Activated T-helper 1 cell treated with Interleukin-2 at 50 U/mL for 16 hours (primary cell): ENCODE measurements at places on chromosomes 4 and X.

GRCh38 chr4:1130316-1131186, 17.2 kb upstream of the RNF212 start:
- DNase-seq: peak; percentile 56

DNA sequence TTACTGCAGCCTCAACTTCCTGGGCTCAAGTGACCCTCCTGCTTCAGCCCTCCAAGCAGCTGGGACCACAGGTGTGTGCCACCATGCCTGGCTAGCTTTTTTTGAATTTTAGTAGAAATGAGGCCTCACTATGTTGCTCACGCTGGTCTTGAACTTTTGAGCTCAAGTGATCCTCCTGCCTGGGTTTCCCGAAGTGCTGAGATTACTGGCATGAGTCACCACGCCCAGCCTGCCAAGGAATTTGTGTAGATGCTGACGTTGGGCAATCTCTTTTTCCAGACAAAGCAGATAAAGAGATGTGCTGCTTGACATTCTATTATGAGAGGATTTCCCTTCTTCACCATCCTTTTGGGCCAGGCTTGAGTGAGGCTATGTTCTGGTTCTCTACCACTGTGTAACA, 254.5 kb upstream of the RPS6KA3 start:
- no peak for DNase-seq

DNA sequence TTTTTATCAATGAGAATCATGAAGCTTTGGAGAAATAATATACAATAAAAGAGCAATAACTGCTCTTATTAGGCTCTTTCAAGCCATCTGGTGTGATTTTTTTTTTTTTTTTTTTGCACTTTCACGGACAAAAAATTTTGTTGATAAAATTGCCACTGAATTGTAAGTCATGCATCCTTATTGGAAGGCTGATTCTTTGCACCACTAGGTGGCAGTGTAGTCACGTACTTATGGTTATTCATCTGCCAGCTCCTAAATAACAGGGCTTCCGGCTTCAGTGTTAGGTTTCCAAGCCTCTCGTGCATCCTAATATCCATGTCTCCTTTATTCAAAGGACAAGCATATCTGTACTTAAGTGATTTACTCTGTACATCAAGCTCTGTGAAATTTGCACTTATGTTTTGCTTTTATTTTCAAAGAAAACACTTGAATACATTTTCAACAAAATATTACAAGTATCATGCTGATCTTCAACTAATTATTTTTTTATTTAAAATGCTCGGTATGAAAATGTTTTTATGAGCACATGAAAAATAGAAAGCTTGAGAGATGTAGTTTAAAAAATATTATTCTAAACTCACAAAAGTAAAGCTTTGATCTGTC, 1578.3 kb upstream of the TENM3 start:
- DNase-seq: no peak

GRCh38 chrX:52923781-52924241, 26.7 kb downstream of the FAM156B start:
- no peak for DNase-seq

- no peak for DNase-seq
Observed at GRCh38 chr4:114343015-114343414, 255.6 kb upstream of the UGT8 start.

DNA sequence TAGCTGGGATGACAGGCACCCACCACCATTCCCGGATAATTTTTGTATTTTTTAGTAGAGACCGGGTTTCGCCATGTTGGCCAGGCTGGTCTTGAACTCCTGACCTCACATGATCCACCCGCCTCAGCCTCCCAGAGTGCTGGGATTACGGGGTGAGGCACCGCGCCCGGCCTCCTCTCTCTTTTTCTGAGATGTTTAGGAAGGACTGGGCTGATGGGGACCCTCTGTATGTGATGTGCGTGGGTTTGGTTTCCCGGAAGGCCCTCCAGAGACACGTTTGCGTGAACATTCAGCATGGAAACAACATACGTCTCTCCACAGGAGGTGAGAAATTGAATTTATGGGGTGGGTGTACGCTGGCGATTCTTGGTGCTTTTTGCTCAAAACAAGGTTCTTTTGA, 18.6 kb downstream of the SHOX start:
- DNase-seq: no peak

GRCh38 chr4:155564880-155565279, 101.8 kb upstream of the GUCY1A1 start:
- no peak for DNase-seq

DNA sequence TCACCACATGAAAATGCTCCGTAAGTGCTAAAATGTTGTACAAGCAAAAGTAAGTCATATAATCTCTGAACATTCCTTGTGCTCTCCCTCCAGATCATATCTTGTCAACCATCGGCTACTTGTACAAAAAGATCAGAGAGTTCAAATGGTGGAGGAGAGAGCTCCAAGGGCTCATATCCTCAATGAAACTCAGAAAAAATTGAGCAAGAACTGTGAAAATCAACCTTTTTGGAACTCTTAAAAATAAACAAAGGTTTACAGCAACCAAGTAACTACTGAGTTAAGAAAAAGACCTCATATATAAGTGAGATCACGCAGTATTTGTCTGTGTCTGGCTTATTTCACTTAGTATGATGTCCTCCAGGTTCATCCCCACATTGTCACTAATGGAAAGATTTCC, 63.2 kb downstream of the TEX13C start:
- no peak for DNase-seq

DNA sequence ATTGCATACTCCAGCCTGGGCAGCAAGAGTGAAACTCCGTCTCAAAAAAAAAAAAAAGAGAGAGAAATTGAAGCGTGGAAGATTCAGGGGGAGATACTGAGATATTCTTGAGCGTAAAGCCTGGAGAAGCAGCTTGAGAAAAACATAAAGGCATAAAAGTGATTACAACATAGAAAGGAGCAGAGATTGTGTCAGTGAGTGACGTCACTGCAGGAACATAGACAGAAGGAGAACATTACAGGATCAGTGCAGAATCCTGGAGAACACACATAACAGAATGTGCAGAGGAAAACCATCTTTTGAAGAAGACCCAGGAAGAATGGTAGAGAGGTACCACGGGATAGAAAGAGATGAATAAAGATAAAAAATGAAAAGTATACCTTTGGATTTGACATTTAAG, 147.0 kb downstream of the APBB2 start:
- no peak for DNase-seq

DNA sequence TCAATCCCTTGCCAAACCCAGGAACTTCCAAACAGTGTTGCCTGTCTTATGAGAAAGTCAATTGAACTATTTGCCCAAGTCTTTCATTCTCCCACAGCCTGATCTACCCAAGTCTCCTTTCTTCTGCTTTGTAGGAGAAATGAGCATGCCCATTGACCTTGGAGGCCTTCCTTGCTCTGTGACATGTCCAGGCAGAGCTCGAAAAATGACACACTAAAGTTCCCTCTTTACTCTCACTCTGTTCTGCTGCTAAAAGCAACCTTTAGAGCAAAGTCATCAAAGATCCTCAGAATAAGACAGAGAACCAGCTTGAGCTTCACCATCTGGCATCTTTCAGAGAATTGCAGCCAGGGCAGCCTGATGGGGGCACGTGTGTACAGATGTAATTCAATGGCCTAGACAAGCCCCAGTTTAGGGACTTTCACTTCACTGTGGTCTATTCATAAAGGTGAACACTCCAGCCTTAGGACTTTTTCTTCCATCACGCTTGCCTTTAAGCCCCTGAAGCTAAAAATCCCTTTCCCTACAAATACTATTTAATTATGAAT, 136.4 kb downstream of the AMELX start:
- no peak for DNase-seq

DNA sequence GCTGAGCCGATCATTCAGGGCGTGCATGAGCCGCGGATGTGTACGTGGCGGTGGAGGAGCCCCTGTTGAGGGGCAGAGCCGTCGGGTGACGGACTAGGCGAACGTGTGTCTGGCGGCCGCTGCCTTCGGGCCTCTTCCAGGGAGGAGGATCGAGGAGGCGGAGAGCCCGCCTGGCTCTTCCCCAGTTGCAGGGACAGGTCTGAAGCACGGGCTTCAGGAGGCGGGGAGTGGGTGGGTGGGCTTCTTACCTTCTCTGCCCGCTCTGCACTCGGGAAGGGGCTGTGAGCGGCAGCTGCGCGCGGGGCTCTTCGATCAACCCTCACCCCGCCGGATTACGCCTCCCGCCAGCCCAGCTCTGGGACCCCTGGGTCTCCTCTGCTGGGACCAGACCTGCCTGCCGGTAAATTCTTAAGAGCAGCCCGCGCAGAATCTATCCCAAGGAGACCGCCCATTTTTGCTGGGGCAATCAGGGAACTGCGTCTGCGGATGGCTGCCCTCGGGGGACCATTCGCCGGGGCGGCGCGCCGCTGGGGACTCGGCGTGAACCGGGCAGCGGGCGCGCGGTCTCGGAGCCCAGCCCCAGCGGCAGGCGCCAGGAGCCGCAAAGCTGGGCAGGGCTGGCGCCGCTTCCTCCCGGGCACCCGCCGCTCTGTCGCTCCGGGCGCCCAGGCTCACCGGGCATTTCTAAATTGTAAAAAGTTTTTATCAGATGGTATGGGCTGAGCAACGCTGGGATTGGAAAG, 4.9 kb downstream of the PLAC8 start:
- DNase-seq: no peak

DNA sequence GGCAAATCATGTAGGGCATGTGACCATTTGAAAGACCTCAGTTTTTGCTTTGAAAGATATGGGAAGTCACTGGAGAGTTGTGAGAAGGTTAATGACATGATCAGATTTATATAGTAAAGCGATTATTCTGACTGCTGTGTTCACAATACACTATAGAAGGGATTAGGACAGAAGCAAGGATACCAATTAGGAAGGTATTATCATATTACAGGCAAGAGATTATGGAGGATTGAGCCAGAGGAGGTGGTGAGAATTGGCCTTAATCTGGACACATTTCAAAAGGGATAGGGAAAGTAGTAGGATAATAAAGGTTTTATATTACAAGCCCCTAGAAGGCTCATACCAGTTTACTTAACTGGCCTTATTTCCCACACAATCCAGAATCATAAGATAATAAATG, 124.9 kb upstream of the POF1B start:
- DNase-seq: no peak

DNA sequence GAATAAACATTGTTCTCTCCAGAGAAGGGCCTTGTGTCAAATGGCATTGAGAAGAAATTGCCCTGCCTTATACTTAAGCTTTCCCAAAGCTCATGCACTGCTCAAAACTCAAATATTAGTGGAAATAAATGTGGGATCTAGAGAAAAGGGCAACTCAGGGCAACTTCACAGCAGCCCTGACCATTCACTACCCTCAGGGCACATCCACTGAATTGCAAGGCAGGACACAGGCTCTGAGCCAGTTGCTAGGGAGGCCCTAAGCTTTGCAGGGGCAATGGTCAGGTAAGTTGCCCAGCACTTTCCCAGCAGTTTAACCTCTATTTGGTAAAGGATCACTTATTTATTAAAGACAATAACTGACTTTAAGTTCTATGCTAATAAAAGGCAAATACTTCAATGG, 255.3 kb upstream of the TEX13A start:
- no peak for DNase-seq

DNA sequence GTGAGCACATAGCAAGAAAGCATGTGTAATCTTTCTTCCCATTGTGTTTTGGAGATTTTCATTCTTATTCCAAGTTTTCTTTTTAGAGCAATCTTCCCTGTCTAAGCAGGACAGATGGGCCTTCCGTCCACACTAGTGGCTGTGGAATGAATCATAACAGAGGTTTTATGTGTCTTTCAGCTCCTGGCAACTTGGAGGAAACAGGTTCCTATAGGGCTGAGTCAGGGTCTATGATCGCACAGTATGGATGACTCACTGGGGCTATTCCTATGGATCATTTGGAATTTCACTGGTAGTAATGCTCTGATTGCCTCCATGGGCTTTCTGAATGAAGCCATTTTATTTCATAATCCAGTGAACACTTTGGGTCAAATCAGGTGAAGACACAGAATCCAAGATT, 51.8 kb upstream of the CBLL2 start:
- no peak for DNase-seq

DNA sequence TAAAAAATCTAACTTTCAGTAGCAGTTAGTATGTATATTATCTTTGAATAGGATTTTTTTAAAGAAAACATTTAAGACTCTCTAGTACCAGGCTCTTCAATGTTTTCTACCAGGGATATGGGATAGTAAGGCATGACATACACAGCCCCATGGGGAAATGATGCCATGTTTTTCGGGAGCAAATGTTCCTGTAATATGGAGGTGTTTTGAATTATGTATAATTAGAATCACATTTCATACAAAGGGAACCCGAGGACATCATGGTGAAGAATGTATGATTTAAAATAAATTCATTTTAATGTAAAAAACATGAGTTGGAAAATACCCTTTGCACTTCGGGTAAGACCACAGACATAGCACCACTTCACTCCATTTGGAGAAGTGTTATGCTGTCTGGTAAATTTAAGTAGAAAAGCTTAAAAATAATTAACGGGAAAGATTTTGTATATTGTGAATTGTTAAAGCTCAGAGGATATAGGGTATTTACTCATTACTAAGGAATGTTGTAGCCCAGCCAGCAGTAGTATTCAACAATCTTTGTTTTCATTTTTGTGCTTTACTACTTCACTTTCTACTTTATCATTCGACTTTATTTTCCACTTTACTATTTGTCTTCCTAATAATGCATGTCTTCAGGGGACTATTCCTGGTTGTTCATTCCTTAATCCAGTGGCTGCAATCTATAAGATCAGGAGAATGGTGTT, 2050.7 kb downstream of the ARAP2 start:
- no peak for DNase-seq

GRCh38 chr4:38911257-38911656, 43.7 kb downstream of the FAM114A1 start:
- DNase-seq: no peak

DNA sequence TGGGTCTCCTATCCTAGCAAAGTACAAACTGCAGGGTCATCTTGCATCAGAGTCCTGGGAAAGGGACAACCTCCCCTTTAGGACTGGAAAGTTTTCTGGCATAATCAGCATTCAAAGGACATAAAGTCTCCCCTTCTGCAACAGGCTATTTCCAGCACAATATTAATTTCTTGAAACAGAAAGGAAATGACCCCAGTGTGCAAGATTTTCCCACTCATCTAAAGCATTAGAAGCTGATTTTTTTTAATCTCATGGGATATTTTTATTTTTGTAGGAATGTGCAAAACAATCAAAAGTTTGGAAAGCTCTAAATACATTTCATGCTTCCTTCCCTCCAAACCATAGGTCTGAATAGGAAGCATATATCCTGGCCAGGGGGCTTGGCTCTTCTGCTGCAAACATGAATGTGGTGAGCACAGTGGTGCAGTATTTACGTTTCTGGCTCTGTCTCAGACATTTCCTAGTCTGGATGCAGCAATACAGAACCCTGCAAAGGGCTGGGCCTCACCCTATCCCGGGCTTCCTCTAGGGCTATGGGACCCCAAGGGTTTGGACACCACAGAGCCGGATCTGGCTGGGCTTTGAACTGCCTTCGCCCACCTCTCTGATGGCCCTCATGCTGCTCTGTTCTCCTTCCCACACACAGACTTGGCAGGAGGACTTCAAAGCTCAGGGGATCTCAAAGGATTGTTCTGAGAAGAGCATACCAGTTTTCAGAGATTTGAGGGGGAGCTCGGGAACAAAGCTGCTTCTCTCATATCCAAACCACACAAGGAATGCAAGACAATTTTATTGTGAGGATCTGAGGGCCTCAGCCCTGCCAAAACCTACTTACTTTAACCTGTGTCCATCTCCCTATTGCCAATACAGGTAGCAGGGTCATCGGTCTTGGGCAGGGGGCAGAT, 64.9 kb downstream of the POLR2B start:
- DNase-seq: no peak
